Stimulated activated CD4-positive, alpha-beta T cell treated with anti-CD3 and anti-CD28 coated beads, Interleukin-12 subunit alpha, Interleukin-12 subunit beta, amount 100 ng/mL, for 4 hours (primary cell): ENCODE measurements at places on chromosomes 6 and 20.

GRCh38 chr20:9411833-9412232, 102.6 kb upstream of the LAMP5 start:
- no peak for DNase-seq

DNA sequence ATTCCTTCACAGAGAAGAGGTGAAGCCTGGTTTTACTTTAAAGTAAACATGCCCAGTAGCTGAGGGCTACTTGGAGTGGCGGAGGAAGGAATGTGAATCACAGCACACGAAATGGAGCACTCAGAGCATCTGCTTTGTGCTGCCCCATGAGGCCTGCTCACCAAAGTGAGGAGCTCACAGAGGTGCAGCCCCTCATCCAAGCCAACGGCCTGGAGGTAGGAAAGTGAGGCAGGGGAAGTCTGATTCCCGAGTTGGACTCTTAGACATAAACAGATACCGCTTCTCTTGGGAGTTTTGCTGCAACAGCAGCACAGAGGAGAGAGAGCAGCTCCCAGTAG, 3.6 kb downstream of the YTHDF1 start:
- DNase-seq = no peak

DNA sequence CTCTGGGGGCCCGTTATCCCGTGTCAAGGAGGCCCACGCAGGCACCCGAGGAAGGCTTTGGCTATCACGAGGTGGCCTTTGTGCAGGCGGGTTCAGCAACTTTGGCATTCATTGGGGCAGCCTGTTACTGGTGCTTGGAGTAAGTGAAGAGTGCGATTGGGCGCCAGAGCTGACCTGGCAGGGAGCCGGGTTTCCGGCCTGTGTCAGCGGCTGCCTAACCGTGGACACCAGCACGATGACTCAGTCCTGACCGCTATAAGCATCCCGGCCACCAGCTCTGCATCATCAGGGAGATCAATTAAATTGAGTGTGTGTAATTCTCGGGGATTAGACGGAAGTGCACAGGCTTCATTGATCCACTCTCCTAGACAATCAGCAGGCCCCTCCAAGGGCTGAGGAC, 45.9 kb downstream of the CDH4 start:
- no peak for DNase-seq

- no peak for DNase-seq
Measured at GRCh38 chr6:107732461-107732860, 91.7 kb downstream of the SCML4 start.

DNA sequence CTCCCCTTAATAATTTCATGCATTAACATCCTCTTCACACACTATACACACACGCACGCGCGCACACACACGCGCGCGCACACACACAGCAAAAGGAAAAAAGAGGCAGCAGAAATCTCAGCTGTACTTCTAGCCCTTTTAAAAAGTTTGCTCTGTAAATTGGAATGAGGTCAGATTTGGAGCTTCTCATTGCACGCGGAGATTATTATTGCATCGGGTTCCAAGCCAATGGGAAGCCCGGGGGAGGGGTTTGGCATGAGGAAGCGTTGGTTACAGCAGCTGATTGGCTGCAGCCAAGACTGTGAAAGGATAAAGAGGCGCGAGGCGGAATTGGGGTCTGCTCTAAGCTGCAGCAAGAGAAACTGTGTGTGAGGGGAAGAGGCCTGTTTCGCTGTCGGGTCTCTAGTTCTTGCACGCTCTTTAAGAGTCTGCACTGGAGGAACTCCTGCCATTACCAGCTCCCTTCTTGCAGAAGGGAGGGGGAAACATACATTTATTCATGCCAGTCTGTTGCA, at the start of gene SOX4:
TSS of gene SOX4 (plus strand) at position 340 of the 515 bp plus-strand sequence. CDS start 784 bp downstream, outside the sequence.
- peak; percentile 45 for DNase-seq
